ENCODE measurements at places on chromosomes 7 and 10.

GRCh38 chr7:132376361-132377013 is 199.8 kb downstream of the PLXNA4 start:
- no peak for DNase-seq

GRCh38 chr10:67763499-67764011 is 67.6 kb upstream of the CTNNA3 start:
- DNase-seq: peak; percentile 67

GRCh38 chr7:43454936-43455518 is 127.9 kb upstream of the STK17A start:
- DNase-seq: no peak

DNA sequence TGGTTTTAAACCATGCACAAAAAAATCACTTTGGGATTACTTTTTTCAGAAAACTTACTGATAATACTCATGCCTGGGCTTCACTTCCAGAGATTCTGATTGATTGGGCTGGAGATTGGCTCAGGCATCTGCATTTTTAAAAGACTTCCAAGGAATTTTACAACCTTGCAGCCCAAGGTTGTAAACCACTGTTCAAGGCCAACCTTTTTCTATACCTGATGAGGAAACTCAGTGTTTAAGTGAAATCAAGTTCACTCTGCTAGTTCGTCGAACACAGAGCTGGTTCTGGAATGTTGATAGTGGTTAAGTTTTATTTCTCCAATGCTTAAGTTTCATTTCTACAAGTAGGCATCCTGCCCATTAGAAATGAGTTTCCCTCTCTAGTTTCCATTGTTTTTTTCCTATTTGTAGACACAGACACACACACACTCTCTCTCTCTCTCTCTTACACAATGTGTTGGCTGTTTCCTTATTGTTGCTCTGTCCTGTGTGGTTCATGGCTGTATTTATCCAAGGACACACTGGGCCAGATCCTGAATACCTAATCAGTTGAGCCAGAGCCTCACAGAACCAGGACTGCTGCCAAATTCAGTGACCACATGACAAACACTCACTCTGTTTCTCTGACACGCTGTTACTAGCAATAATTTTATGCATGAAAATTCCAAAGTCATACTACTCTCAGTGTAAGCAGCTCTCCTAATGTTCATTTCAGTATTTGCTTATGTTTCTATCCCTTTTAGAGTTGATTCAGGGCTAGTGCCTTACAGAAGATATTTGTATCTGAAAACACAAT is 3.7 kb upstream of the IFIT1B start:
- DNase-seq: no peak

DNA sequence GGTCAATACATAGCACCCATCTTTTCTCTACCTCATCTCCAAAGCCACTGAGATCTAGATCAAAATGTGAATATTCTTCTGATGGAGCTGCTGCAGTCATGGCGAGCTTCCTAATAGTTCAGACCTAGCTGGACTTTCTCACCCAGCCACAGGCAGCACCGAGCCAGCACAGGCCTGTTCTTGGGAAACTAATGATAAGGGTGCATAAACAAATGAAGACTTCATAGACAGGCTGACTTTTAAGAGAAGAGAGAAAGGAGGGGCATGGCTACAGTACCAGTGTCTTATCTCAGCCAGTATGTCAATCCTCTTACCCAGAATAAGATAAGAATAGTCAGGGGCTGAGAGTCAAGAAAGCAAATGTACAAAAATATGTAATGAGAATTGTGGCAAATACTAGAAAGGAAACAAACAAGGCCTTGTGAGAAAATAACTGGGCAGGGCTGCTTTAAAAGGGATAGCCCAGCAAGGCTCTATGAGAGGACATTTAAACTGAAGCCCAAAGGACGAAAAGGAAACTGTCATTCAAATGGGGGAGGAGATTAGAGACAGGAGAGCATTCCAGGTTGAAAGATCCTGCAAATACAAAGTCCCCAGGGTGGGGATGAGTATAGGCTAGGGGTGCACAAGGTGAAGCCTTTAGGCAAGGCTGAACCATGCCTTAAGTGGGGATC is 21.8 kb upstream of the CDK14 start:
- DNase-seq: no peak

DNA sequence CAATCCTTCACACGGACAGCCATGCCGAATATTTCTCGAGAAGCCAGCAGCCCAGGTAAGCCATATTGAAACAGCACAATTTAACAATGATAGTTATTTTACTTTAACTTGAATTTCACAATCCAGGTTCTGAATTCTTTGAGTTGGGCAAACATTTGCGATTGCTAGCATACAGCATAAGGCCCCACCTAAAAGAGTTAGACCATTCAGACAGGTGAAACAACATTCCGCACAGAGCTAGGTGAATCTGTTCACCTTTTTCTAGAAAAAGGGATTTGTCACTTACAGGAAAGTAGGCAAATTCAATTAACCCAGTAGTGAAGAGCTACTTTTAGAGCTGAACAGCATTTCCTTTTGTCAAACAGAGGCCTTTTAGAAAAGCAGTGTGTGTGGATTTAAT is 45.3 kb downstream of the CREB3L2 start:
- DNase-seq: no peak

DNA sequence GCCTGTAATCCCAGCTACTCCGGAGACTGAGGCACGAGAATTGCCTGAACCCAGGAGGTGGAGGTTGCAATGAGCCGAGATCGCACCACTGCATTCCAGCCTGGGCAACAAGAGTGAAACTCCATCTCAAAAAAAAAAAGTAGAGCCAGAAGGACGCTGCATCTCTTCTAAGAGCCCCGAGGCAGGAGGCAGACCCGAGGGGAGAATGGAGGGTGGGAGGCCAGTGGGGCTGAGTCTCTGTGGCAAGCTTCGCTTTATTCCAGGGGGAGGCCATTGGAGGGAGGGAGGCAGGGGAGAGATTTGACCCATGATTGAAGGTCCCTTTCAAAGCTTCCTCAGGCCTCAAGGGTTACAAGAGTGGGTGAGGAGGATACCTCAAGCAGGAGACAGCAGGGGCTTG is 18.7 kb downstream of the TTYH3 start:
- no peak for DNase-seq

DNA sequence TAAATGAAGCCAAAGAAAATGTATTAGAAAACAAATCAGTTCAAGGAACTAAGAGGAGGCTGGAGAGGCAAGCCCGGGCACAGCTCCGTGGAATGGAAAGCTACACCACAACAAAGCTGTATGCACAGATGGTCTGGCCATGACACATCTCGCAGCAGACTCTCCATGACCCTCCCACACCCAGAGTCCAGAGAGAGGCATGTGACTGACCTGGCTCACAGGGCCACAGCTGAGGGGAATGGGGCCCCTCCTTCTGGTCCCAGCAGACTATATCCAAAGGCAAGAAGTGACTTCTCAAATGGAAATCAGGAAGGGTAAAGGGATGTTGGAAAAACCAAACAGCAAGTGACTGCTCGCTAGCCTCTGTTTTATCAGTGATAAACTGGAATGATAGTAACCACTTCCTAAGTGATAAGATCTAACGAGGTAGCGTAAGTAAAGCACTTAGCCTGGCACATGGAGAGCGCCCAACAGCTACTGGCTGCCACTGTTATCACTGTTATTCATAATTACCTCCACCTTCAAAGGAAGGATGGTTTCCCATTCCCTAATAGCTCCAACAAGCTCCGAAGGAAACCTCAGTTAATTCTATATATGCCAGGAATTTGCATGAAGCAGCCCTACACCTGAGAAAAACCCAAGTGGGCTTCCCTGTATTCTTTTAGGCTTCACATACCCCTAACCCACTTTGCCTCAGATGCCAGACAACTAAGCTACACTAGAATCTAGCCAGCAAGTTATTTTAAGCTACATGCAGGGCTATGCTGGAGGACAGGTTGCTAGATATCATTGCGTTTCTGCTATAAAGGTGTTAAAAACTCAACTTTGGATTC is 8.4 kb downstream of the OSBPL3 start:
- DNase-seq: no peak

- no peak for DNase-seq
Measured at GRCh38 chr7:154503962-154504550, 451.9 kb downstream of the DPP6 start.

- no peak for DNase-seq
Measured at GRCh38 chr10:19468413-19468812, 347.8 kb upstream of the PLXDC2 start.

DNA sequence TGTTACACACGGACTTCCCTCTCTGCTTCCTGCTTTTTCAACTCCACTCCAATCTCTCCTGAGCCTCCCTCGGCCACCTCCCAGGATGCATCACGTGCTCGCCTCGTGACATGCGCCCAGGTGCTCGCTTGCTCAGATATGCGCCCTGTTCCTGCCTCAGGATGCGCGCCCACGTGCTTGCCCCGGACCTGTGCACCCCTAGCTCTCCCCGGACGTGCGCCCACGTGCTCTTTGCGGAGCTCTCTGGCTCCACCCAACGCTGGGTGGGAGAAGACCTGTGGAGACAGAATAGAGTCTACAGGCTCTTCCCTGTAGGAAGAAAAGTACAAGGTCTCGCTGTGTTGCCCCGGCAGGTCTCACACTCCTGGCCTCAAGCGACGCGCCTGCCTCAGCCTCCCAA is 23.1 kb downstream of the PARD3 start:
- no peak for DNase-seq

DNA sequence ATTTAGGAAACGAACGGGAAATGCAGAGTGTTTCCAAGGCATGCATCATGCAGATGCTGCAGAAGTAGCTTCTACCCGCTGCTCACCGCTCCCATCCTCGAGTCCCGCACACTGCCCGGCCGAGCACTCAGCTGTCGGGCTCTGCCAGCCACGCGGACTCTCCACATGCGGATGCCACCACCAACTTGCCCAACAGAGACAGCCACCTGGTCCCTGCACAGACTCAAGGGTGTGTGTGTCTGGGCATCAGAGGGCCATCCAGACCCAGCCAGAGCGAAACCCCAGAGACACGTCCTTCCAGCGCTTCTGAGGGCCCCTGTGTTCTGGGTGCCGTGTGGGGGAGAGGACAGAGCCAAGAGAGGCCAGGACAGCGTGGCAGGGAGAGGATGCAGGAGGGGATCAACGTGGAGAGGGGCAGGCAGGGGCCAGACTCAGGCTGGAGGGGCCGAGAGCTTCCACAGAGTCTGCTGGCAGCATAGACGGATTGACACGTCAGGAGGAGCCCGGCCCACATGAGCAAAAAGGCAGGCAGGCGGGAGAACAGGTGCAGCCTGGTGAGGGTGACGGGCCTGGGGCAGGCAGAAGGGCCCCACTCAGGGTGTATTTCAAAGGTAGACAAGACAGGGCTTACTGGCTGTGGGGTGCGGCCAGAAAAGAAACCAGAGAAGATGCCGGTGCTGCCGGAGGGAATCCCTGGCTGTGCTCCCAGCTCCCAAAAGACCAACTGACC is 18.3 kb downstream of the GPER1 start:
- no peak for DNase-seq

DNA sequence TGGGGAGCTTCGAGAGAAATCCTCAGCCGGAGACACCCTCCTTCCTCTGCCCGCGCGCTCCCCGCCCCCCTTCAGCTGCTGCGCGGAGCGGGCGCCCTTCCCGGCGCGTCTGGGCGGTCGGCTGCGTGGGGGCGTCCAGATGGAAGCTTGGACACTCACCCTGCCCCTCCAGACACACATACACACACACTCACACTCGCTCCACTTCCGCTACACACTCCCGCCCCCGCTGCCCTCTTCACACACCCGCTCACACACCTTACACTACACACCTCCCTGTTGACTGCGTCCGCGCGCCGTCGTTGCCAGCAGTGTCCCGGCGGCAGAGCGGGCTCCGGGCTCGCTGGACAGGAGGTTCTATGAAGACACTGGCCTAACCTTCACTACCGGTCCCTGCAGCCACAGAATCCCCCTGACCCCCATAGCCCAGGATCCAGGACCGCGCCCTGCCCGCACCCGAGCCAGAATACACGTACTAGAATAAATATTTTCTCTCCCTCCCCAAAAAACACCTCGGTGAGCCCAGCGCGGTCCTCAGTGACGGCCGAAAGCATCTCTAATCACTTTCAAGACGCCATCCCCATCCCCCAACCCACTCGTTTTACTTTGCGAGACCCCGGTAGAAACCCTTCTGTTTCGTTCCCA is 1.1 kb upstream of the EGR2 start:
- no peak for DNase-seq

GRCh38 chr10:23331567-23332301 is 12.9 kb downstream of the C10orf67 start:
- DNase-seq: no peak

GRCh38 chr7:37927773-37928444 is 7.5 kb downstream of the EPDR1 start:
- no peak for DNase-seq

- no peak for DNase-seq
Measured at GRCh38 chr7:94621120-94621519, 34.8 kb downstream of the SGCE start.

All from WTC11 (cell line).